ENCODE measurements at places on chromosomes 2 and 18.

DNA sequence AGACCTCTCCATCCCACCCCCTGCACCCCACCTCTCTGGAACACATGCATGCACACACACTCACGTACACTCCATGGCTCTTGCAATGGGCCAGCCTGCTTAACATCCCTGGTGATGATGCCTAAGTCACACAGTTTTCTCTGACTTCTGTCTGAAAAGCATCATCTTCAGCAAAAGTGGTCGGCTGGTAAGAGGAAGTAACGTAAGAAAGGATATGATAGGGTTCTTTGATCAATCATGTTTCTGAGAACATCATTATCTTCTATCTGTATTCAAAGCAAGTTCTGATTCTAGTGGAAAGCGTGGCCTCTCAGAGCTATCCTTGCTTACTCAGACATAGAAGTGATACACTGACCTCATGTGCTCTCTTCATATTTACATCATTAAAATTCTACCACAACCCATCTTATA lies 11.4 kb upstream of the NDUFV2 start:
- no peak for DNase-seq

DNA sequence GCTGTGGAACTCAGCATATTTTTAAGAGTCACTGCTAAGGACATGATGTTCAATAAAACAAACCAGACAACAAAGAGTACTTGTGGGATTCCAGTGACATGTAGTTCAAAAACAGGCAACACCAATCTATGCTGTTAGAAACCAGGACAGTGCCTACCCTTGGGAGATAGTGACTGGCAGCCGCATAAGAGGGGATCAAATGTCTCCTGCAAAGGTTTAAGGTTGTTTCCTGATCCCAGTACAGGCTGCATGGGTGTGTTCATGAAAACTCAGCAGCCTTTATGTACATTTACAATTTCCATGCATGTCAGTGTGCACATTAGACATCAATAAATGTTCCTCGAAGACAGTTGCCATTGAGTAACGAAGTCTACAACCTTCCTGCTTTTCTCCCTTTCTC lies 183.8 kb downstream of the PID1 start:
- no peak for DNase-seq

GRCh38 chr2:109318150-109318948 lies 189.3 kb downstream of the SH3RF3 start:
- no peak for DNase-seq

DNA sequence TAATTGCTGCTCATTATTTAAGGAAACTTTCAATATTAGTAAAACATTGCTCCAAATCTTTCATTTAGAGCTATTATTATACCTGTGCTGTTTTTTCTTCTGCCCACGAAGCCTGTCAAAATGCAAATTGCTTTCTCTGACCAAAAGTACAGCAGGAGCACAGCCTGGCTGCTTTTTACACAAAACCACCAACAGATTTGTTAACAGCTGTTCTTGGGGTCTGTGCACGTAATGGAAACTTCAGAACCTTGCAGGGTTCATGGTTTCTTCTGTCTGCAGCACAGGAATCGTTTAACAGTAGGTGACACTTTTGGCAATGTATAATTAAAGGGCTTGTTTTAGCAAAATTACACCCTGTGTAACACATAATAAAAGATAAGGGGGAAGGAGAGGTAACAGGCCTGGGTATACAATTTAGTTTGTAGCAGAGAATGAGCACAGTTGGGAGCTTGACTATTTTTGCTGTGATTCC lies 447.3 kb downstream of the KCNJ3 start:
- no peak for DNase-seq

- DNase-seq, result no peak
Measured at GRCh38 chr18:61612517-61612916, 279.3 kb downstream of the CDH20 start.

DNA sequence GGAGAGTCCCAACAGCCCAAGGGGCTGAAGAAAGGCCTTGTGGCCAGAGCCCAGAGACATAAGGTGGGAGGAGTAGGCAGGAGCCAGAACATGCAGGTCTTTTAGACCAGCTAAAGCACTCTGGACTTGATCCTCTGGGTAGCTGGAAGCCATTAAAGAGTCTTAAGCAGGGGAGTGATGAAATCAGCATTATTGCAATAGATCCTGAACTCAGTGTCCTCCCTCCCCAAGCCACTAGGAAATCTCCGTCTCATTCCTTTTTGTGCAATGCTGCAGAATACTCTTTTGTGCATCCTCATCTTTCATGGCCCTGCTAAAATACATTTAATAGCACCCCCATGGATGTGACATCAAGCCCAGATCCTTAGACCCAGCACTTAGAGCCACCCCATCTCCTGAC lies 58.6 kb upstream of the ZCCHC2 start:
- DNase-seq, result no peak

DNA sequence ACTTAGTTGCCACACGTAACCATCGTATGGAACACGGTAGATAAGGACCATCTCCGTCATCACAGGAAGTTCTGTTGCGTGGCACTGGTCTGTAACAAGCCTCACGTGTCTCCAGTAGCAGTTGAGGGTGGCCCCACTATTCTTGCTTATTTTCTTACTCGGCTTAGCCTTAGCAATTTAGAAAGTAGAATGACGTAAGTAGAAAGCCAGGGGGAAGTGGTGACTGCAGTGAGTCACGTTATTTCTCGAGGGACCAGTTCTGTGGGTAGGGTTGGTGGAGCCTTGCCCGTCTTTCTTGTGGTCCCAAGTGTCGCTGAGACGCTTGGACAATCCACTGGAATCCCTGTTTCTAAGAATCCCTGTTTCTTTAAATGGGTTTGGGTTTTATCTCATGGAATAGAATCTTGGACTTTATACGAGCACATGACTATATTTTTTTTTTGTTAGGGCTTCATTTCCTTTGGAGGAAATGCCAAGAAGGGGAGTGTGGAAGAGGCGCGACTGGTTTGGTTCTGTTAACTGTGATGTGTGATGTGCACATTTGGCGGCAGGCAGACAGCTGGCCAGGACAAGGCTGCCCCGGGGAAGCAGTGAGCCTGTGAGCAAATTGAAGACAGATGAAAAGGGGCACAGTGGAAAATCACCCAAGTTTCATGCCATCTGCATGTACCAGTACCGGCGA lies 96.2 kb downstream of the CABLES1 start:
- DNase-seq, result peak; percentile 79

- no peak for DNase-seq
Measured at GRCh38 chr2:134161170-134161547, 92.7 kb upstream of the MGAT5 start.

GRCh38 chr2:12376025-12376424 lies 340.7 kb upstream of the TRIB2 start:
- DNase-seq, result no peak

GRCh38 chr2:239365071-239365781 lies 35.6 kb downstream of the HDAC4 start:
- DNase-seq, result no peak

DNA sequence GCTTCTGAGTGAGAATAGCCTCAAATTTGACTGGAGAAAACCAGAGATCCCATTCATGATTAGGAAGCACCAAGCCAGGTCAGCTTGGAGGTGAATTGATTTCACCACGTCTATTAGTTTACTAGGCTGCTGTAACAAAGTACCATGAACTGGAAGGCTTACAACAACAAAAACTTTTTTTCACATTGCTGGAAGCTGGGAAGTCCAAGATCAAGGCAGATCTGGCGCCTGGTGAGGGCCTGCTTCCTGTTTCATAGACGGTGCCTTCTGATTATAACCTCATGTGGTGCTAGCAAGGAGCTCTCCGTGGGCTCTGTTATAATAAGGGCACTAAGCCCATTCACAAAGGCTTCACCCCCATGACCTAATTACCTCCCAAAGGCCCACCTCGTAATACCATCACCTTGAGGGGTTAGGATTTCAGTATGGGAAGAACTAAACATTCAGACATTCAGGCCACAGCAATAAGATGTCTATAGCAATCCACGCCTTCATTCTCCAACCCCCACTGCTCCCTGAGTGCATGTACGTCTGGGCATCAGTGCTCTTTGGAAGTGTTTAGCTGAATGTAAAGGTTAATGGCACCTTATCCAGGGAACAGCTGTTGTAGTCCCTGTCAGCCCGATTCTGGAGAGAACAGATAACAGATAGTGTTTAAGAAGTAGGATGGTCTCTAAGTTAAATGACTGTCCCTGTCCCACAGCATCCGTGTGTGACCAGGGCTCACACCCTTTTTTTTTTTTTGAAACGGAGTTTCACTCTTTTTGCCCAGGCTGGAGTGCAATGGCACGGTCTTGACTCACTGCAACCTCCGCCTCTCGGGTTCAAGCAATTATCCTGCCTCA lies 89.2 kb downstream of the SOCS6 start:
- DNase-seq, result no peak

DNA sequence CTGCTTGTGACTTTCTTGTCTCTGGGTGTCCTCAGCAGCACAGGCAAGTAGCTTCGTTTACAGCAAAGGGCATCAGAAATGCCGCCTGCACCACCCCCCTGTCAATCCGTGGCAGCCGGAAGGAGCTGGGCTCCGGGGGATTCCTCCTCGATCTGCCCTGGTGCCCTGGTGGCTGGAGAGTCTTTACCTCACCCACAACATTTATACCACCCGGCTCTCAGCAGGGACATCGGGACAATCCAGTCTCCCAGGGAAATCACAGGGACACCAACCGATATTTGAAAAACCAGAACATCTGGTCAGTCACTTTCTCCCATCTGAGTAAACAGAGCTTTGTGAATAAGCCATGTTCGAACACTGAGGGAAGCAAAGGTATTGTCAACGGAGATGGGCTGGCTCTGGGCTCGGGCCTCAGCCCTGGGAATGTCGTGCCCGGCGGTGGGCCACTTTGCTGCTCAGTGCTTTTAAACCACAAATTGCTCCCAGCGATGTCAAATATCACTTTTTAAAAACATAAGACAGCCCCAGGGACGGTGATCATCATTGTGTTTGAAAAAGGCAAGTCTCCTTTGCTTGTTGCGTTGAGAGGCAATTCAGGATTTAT lies 210.0 kb upstream of the SALL3 start:
- DNase-seq, result no peak

DNA sequence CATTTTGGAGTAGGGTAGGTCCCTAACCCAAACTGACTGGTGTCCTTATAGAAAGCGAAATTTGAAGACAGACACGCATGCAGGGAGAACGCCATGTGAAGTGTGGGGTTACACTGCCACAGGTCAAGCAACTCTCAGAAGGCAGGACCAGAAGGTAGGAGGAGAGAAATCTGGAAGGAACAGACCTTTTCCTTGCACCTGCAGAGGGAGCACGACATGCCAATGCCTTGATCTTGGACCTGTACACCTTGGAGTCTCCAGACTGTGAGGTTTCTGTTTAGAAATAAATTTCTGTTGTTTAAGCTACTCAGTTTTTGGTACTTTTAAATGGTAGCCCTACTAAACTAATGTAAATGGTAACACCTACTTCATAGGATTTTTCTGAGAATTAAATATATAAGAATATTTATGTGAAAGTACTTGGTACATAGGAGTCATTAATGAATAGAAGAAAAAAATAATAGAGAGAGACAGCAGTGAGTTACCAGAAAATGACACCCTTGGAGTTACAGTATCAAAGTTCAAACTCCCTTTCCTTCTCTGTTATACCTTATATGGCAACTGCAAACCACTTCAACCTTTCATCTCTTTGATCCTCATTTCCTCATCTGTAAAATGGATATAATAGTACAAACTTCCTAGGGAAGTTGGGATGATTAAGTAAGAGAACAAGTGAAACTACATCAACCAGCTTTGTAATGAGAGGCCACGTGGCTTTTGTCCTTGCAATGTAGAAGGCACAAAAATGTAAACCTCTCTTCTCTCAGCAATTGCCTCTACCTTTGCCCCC lies 184.9 kb upstream of the PARD3B start:
- no peak for DNase-seq

GRCh38 chr18:56286775-56287325 lies 351.5 kb downstream of the TXNL1 start:
- DNase-seq, result no peak

DNA sequence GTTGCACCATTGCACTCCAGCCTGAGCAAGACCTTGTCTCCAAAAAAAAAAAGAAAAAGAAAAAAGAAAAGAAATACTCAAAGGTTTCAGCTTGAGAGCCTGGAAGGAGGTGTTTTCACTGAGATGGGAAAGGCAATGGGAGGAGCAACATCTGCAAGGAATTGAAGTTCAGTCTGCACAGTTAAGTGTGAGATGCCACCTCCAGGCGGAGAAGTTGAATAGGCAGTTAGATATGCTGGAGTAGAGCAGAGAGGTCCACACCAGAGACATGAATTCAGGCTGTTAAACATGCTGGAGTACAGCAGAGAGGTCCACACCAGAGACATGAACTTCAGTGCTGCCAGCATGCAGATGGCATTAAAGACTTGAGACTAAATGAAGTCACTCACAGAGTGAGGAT lies 41.4 kb upstream of the DTNB start:
- no peak for DNase-seq
